ENCODE measurements at places on chromosomes 11 and 22.

DNA sequence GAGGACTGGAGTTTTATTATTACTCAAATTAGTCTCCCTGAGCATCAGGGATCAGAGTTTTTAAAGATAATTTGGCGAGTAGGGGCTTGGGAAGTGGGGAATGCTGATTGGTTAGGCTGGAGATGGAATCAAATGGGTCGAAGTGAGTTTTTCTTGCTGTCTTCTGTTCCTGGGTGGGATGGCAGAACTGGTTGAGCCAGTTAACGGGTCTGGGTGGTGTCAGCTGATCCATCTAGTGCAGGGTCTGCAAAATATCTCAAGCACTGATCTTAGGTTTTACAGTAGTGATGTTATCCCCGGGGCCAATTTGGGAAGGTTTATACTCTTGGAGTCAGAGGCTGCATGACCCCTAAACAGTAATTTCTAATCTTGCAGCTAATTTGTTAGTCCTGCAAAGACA is 1.1 kb downstream of the OR5A2 start:
- no peak for DNase-seq

GRCh38 chr11:36264011-36264972 is 24.9 kb downstream of the COMMD9 start:
- DNase-seq: no peak

DNA sequence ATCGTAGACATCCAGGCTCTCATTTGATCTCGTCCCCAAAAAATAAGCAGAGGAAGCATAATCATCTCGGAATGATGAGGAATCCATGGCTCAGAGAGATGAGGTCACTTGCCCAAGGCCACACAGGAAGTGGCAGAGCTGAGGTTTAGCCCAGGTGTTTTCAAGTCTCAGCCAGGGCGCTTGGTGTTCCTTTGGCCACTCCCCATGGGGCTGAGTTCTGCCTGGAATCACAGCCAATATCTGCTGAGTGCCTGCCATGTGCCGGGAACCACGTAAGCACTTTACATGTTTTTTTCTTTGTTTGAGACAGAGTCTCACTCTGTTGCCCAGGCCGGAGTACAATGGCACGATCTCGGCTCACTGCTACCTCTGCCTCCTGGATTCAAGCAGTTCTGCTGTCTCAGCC is 29.5 kb upstream of the MYH9 start:
- DNase-seq: no peak

DNA sequence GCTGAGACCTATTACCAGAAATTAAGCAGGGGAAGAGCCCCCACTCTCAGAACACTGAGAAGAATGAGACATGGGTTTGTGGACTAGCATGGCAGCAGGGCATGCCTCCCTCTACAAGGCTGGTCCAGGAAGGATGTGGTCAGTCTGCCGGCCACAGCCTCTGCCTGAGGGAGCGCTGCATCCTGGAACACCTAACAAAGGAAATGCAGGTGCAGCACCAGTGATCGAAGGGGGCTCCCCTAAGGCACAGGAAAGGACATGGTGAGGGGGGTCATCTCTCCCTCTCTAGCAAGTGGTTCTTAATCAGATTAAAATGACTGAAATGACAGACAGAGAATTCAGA is 40.6 kb upstream of the ARL14EP start:
- peak; percentile 10 for DNase-seq

- no peak for DNase-seq
Observed at GRCh38 chr11:86230921-86231434, 13.6 kb upstream of the EED start.
